ENCODE measurements at places on chromosomes 7 and 10. TPM values are rescaled to one million over a fixed set of nuclear protein-coding genes. Genes with fewer than 3 reads are reported as not detected.

GRCh38 chr10:89419548-89419947 is 5.2 kb downstream of the IFIT5 start:
- peaks cover 52% of the 10 kb centered on the region for H3K4me1 ChIP-seq
- peaks cover 45% of the 10 kb centered on the region for H3K36me3 ChIP-seq
- H3K4me3 ChIP-seq: no peak overlapping the region
- peak overlapping the region; percentile 3 for H3K27ac ChIP-seq
- no peaks in the 10 kb centered on the region for H3K27me3 ChIP-seq

GRCh38 chr10:71339796-71340589 is 20.9 kb downstream of the SLC29A3 start:
- H3K36me3 ChIP-seq: no peaks in the 10 kb centered on the region
- H3K27me3 ChIP-seq: no peaks in the 10 kb centered on the region
- H3K4me1 ChIP-seq: no peaks in the 10 kb centered on the region
- no peak overlapping the region for H3K4me3 ChIP-seq
- no peak overlapping the region for H3K27ac ChIP-seq
- DNase-seq: no peak

GRCh38 chr7:12570168-12570533 is 369 bp upstream of the SCIN start:
- H3K27ac ChIP-seq: no peak overlapping the region
- H3K4me3 ChIP-seq: peak overlapping the region; percentile 67
- peaks cover 20% of the 10 kb centered on the region for H3K4me1 ChIP-seq
- H3K36me3 ChIP-seq: no peaks in the 10 kb centered on the region
- H3K27me3 ChIP-seq: peaks cover 30% of the 10 kb centered on the region
- no peak for DNase-seq

GRCh38 chr7:78083476-78084120 is 285.0 kb downstream of the PHTF2 start:
- peaks cover 12% of the 10 kb centered on the region for H3K27me3 ChIP-seq
- H3K4me3 ChIP-seq: no peak overlapping the region
- H3K36me3 ChIP-seq: no peaks in the 10 kb centered on the region
- DNase-seq: no peak
- H3K27ac ChIP-seq: no peak overlapping the region

- H3K27ac ChIP-seq: peak overlapping the region; percentile 87
- H3K4me3 ChIP-seq: no peak overlapping the region
- no peak for DNase-seq
- peaks cover 21% of the 10 kb centered on the region for H3K36me3 ChIP-seq
- H3K27me3 ChIP-seq: no peaks in the 10 kb centered on the region
- peaks cover 30% of the 10 kb centered on the region for H3K4me1 ChIP-seq
Observed at GRCh38 chr10:96660297-96660696, 60.0 kb downstream of the PIK3AP1 start.

DNA sequence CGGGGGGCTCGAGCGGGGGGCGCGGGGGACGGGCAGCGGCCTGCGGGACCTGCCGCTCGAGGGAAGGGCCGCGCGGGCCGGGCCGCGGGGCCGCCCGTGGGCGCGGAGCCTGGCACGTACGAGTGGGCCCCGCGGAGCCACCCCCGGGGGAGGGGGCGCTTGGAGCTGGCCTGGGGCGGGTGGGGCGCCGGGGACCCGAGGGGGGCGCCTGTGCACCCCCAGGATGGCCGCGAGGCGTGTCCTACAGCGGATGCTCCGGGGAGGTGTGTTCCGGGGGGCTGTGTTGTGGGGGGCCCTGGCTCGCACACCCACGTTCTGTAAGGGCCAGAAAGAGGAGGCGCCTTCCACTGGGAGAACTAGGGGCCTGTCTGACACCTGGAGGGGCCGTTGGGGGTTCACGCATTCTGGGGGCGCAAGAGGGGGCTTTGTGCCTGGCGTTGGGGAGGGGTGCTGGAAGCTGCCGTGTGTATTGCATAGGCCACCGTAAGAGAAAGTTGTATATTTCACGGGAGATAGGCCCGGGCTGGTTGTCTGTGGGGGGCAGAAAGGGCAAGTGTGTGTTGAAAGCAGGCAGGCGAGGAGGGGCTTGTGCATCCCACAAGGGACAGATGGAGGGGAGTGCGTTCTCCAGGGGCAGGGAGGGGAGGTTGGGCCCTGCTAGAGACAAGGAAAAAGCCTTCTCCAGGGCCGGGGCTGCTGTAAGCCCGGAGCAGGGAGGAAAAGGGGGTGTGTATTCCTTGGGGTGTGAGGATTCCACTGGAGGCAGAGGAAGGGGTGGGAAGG is 663 bp downstream of the VPS37D start:
- H3K27me3 ChIP-seq: peaks cover 8% of the 10 kb centered on the region
- no peak overlapping the region for H3K27ac ChIP-seq
- H3K4me1 ChIP-seq: peaks cover 3% of the 10 kb centered on the region
- DNase-seq: peak; percentile 83
- peak overlapping the region; percentile 45 for H3K4me3 ChIP-seq

DNA sequence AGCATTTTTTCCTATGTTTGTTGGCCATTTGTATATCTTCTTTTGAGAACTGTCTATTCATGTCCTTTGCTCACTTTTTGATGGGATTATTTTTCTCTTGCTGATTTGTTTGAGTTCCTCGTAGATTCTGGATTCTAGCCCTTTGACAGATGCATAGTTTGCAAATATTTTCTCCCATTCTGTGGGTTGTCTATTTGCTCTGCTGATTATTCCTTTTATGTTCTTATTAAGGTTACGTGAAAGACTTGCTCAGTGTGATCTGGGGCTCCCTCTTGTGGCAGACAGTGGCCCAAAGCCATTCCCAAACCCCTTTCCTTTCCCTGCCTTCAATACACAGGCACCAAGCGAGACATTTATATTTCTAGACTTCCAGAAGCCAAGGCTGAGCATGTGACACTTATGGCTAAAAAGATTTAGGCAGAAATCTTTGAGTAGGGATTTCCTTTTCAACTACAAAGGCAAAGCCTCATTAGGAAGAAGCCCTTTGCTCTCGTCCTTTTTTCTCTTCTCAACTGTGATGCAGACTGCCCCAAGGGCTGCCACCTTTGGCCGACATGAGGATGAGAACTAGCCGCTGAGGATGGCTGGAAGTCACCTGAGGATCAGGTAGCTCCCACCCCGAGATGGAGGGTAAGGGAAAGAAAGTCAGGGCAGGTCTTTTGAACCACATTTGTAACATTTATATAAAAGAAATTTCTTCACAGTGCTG is 23.6 kb downstream of the ST8SIA6 start:
- no peaks in the 10 kb centered on the region for H3K36me3 ChIP-seq
- H3K4me1 ChIP-seq: peaks cover 32% of the 10 kb centered on the region
- no peak overlapping the region for H3K27ac ChIP-seq
- peaks cover 38% of the 10 kb centered on the region for H3K27me3 ChIP-seq

GRCh38 chr7:32937344-32938174 is 19.7 kb upstream of the FKBP9 start:
- H3K36me3 ChIP-seq: no peaks in the 10 kb centered on the region
- no peaks in the 10 kb centered on the region for H3K27me3 ChIP-seq
- H3K4me1 ChIP-seq: peaks cover 54% of the 10 kb centered on the region
- peak overlapping the region; percentile 48 for H3K27ac ChIP-seq

DNA sequence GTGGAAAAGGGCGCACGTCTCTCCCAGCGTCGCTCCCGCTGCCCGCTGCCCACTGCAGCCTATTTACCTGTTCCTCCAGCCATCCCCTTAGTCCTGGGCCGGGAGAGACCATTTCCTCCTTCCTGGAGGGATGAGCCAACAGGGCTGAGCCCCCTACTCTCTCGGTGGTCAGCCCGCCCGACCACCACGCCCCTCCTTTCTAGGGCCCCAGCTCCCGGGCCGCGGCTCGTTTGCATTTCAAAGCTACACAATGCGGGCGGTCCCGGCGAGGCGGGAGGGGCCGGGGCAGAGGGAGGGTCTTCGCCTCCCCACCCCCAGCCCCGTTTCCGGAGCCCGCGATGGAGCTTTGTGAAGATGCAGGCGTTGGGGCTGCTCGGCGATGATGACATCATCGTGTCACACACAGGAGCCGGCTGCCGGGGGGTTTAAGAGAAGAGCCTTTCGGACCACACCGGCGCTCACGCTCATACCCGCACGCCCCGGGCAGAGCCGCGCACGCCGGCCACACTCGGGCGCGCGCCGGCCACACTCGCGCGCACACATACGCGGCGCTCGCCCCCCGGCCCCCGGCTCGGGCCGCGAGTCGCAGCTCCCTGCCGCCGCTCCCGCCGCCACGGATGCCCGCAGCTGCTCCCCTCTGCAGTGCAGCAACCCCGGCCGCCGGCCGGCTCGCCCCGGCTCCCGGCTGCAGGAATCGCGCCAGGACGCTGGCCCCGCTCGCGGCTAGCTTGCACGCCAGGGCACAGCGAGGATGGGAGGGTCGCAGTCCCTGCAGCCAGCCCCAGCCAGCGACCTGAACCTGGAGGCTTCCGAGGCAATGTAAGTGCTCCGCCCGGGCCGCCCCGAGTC is 107.7 kb upstream of the BTBD16 start:
- peaks cover 20% of the 10 kb centered on the region for H3K4me1 ChIP-seq
- no peaks in the 10 kb centered on the region for H3K36me3 ChIP-seq
- H3K27me3 ChIP-seq: peaks cover 21% of the 10 kb centered on the region
- DNase-seq: peak; percentile 72

GRCh38 chr10:117987244-117987909 is 59.4 kb downstream of the RAB11FIP2 start:
- H3K36me3 ChIP-seq: no peaks in the 10 kb centered on the region
- H3K4me3 ChIP-seq: no peak overlapping the region
- DNase-seq: no peak
- H3K27ac ChIP-seq: no peak overlapping the region
- H3K27me3 ChIP-seq: no peaks in the 10 kb centered on the region
- no peaks in the 10 kb centered on the region for H3K4me1 ChIP-seq

DNA sequence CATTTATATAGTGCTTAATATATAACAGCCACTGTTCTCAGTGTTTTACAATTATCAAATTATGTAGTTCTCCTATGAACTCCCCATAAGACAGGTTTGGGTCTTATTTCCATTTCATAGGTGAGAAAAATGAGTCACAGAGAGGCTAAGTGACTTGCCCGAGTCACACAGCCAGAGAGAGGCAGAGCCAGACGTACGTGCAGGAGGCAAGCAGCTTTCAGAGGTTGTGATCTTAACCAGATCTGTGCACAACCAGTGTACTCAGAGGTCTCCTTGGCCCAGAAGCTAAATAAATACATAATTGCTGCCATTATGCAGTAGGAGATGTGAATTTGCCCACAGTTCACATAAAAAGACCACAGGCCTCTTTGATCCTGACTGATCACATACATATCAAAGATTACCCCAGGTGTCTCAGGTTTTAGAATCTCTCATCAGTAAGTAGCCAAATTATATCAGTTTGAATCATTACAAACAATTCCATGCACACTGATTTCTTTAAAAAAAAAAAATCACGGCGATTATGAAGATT is 304.7 kb upstream of the AOAH start:
- DNase-seq: no peak
- H3K27me3 ChIP-seq: no peaks in the 10 kb centered on the region
- H3K36me3 ChIP-seq: peaks cover 6% of the 10 kb centered on the region
- H3K4me3 ChIP-seq: no peak overlapping the region

- no peaks in the 10 kb centered on the region for H3K27me3 ChIP-seq
- peaks cover 4% of the 10 kb centered on the region for H3K4me1 ChIP-seq
- no peak overlapping the region for H3K4me3 ChIP-seq
- peaks cover 10% of the 10 kb centered on the region for H3K36me3 ChIP-seq
Observed at GRCh38 chr10:7231509-7232414, 179.1 kb downstream of the SFMBT2 start.

DNA sequence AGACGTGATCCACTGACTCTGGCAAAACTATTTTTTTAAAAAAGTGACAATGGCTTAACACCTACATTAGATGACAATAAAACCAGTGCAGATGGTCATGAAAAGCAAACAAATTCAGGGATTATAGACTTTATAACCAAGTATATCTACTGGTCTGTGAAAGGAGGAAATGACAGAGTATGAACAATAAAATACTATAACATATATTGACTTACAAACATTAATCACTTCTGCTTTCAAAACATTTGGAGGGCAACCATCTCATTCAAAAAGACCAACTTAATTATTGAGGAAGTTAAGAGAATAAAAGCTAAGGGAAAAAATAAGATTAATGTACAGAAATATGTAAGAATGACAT is 34.8 kb downstream of the JMJD1C start:
- no peaks in the 10 kb centered on the region for H3K27me3 ChIP-seq
- no peak for DNase-seq
- no peak overlapping the region for H3K4me3 ChIP-seq
- no peak overlapping the region for H3K27ac ChIP-seq

DNA sequence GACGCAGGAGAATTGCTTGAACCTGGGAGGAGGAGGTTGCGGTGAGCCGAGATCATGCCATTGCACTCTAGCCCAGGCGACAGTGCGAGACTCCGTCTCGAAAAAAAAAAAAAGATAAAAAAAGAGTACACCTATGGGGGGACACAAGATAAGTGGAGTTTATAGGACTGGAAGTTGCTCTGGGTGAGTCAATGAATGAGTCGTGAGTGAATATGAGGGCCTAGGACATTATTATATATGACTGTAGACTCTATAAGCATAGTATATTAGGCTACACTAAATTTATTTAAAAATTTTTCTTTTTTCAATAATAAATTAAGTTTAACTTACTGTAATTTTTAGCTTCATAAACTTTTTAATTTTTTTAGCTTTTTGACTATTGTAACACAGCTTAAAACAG is 19.4 kb upstream of the SGCE start:
- H3K27ac ChIP-seq: no peak overlapping the region
- H3K4me1 ChIP-seq: no peaks in the 10 kb centered on the region
- no peak overlapping the region for H3K4me3 ChIP-seq
- H3K27me3 ChIP-seq: no peaks in the 10 kb centered on the region
- no peaks in the 10 kb centered on the region for H3K36me3 ChIP-seq

MYH16 gene
- total RNA-seq: not detected

HTR5A gene
- total RNA-seq: not detected

NME8 gene
- 1.0 TPM for total RNA-seq

CEP55 gene
- total RNA-seq: 3.3 TPM

DPYSL4 gene
- total RNA-seq: 0.85 TPM

OR2A12 gene
- not detected for total RNA-seq

PPP2R2D gene
- total RNA-seq: 30.6 TPM
